Activated T-helper 1 cell treated with anti-CD3 and anti-CD28 coated beads, Interleukin-12 subunit alpha, Interleukin-12 subunit beta, Interleukin-2, Interleukin-4 antibody, amounts not matched to agents 30 ng/mL and 10 ng/mL and 1 ng/mL, durations not matched to agents 14 hours and 24 hours and 36 hours (primary cell): ENCODE measurements at places on chromosomes 2 and 18. TPM values are rescaled to one million over a fixed set of nuclear protein-coding genes. Genes with fewer than 3 reads are reported as not detected.

GRCh38 chr2:29238497-29238896 lies 123.3 kb downstream of the CLIP4 start:
- no peak for DNase-seq

- no peak for DNase-seq
Measured at GRCh38 chr2:16123421-16123820, 183.1 kb downstream of the MYCN start.

- DNase-seq: no peak
Measured at GRCh38 chr2:151840216-151841046, 12.2 kb upstream of the ARL5A start.

GRCh38 chr2:241168366-241168765 lies 18.1 kb downstream of the PPP1R7 start:
- no peak for DNase-seq

GRCh38 chr18:21083017-21083416 lies 28.6 kb downstream of the ROCK1 start:
- DNase-seq: no peak

DNA sequence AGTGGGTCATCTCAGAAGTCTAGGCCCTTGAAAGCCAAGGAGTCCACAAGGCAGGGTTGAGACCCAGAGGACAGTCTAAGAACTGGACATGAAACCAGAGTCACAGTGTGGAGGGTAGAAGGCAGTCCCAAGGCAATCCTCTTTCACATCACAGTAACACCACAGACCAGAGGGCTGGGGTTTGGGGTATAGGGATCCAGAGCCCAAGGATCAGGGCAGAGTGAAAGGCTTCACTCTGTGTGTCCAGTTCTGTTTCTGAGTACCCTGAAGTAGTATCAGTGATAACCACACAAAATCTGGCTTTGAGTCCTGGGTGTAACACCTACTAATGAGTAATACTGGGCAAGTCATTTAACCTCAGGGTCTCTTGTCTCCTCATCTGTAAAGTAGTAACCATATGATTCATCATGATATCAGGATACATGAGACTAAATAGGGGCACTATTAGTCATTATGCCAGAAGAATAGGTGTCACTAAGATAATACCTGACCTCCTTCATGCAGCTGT lies 91.0 kb downstream of the ICA1L start:
- no peak for DNase-seq

DNA sequence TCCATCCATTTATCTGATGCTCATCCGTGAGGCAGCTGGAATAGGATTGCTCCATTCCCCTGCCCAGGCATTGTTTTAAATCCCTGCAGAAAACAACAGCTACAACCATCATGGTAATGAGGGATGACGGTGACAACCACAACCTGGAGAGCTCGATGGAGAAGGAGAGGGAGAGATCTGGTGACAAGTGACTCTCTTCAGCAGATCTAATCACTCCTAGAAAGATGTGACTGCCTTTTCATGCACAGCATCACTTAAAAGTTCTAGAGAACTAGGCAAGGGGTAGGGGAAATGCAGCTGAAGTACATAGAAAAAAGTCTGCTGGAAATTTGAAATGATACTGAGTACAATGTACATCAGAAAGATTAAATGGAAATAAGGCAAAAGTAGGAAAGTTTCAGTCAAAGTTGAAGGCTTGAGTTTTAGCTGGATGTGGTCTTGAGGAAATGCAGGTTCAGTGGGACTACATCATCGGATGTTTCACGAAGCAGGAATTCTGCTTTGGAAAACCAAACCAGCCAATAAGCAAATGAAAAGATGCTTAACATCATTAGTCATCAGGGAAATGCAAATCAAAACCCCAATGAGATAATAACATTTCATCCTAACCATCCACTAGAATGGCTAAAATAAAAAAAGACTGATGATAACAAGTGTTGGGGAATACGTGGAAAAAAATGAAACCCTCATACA lies 6.8 kb upstream of the ARHGAP25 start:
- no peak for DNase-seq

GRCh38 chr18:58496937-58497336 lies 132.0 kb downstream of the ALPK2 start:
- DNase-seq: no peak

DNA sequence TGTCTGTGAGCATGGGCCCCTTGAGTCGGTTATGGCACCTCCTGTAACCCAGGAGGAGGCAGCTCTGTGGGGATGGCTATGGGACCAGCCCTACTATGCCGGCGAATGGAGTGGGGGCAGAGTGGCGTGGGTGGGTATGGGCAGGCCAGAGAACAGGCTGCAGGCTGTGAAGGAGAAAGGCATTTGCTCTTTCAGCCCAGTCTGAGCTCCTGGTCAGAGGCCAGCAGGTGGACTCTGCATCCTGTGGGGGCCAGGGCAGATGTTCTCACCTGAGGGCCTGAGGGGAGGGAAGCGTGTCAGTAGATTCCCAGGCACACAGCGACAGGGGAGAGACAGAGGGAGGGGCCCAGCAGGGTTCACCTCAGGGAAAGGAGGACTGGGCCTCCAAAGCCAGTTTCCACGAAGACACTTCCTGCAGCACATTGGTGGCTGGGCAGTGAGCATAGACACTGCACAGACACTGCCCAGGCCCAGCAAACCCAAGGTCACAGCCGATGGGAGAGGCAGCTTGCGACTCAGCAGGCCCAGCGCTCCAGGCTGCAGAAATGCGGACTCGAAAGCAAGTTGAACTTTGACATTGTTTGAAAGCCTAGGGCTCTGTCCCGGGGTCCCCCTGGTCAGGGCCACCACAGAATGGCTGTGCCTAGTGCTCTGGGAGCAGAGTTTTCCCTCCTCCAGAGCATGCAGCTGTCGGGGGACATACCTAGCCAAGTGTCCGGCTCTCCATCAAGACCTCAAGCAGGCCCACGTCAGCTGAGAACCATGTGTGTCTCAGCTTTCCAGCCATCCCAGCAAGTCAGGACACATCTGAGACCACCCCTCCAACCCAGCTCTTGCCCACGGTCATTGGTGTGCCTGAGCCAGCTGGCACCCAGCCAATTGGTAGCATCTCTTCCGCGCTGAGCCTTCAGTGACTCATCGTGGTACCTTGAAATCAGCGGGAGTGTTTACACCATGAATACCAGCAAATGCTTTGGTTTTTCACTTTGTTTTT lies 53.8 kb downstream of the TGOLN2 start:
- DNase-seq: no peak

DNA sequence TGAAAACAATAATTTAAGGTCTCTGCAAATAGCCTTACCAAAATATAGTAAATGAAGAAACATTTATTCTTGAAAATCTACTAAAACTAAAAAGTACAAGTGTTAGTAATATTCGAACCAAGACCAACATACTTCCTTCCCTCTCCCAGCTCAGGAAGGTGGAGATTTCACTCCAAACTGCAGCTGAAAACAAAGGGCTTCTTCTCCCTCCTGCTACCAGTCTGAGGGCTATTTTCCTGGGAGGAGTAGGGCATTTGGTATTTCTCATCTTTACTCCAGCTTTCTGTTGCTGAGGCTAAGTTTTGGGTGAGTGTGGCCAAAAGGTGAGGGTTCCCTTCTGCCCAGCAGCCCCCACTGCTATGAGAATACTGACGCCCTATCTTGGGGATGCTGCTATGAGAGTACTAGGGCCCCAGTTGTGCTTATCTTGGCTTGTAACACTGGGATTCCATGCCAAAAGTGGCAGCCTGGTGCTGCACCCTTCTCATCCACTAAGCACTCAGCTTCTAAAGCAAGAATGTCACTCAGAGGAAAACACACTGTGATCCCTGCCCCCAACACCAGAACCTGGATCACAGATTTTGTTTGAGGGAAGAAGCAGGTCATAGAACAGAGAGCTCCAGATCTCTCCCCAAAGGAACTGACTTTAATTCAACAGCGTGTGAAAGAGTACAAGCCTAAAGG lies 130.7 kb upstream of the KLF7 start:
- DNase-seq: no peak

DNA sequence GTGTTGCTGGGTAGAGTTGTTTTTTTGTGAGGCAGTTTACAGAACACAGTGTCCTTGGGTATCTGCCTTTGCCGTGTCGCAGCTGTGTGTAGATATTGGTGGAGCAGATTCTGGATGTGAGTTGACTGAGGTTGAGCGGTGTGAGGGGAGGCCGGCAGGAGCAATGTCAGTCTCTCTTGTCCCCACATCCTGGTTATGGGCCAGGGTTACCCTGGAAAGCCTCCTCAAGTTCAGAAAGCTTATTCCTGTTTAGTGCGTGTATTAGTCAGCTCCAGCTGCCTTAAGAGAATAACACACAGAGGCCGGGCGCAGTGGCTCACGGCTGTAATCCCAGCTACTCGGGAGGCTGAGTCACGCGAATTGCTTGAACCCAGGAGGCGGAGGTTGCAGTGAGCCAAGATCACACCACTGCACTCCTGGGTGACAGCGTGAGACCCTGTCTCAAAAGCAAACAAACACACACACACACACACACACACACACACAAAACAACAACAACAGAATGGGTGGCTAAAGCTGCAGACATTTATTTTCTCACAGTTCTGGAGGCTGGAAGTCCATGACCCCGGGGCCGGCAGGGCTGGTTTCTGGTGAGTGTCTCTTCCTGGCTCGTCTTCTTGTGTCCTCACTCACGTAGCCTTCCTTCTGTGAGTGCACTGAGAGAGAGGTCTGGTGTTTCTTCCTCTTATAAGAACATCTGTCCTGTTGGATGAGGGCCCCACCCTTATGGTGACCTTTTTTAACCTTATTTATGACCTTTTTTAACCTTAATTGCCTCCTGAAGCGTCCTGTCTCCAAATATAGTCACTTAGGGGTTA lies 5.1 kb downstream of the NCK2 start:
- no peak for DNase-seq

The RTP5 gene
- not detected in 2 replicates for total RNA-seq

The MDH1 gene
- 186 and 197 TPM in 2 replicates for total RNA-seq

The ALPG gene
- total RNA-seq: not detected in 2 replicates

The EHD3 gene
- total RNA-seq: 1.9 and 2.1 TPM in 2 replicates
